ENCODE measurements at places on chromosomes 6 and 20.

DNA sequence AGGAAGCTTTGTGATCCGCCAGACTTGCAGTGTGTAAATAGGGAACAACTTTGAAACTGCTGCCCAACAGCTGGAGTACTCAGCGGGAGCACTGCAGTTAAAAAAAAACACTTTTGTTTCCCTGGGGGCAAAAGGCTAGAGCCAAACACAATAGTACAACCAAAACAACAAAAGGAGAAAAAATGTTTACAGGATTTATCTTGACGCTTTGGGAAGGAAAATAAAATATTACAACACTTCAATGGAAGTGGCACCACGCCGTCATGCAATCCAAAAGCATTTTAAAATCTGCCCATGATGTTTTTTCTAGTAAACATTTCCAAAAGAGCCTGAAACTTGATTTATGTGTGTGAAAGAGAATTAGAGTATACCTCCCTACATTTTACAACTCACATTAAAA, 26.0 kb downstream of the PTPRK start:
- DNase-seq: no peak

- no peak for DNase-seq
Observed at GRCh38 chr20:36130390-36130789, 24.1 kb upstream of the EPB41L1 start.

DNA sequence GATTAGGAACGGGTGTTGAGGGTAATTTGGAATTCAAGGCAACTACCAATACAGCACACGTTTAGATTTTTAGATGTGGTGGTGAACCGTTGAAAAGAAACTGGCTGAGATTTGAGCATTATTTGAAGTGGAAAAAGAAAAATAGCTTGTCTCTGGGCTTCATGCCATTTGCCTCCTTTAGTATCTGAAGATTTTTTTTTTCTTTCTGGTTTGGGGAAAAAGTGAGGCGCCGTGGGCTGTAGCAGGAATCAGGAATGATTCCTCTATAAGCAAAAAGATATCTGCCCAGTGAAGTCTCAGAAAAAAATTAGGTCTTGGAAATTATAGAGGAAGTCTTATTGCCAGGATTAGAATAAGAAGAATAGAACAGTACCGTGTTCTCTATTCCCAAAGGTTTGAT, 88.5 kb downstream of the RPS12 start:
- DNase-seq: no peak

- no peak for DNase-seq
Observed at GRCh38 chr20:3547906-3548305, 77.1 kb downstream of the ATRN start.

GRCh38 chr6:163392533-163392932, 22.0 kb upstream of the QKI start:
- no peak for DNase-seq

DNA sequence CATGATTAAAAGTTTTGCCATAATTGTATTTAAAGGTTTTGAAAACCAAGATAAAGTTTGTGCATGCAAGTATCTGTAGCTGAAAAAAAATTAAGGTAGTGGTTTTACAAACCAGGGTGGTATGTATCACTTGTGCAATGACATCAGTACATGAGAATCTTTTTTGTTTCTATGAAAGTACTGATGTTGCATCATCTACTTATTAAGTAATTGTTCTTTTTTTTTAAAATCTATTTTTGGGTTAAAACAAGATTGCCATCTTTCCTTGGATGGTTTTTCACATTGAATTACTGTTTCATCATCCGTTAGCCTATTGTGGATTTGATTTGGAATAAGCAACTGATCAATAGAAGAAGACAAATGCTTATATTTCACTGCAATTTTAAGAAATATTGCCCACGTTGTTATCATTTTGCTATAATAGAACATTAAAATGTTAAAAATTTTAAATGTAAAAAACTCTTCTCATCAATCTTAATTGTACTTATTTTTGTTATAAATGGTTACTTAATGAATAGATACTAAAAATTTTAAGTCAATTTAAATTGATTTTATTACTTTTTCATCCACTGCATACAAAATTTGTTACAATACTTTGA, 39.8 kb upstream of the TAGAP start:
- DNase-seq: no peak

- DNase-seq: no peak
Observed at GRCh38 chr6:121607721-121608120, 172.3 kb downstream of the GJA1 start.

DNA sequence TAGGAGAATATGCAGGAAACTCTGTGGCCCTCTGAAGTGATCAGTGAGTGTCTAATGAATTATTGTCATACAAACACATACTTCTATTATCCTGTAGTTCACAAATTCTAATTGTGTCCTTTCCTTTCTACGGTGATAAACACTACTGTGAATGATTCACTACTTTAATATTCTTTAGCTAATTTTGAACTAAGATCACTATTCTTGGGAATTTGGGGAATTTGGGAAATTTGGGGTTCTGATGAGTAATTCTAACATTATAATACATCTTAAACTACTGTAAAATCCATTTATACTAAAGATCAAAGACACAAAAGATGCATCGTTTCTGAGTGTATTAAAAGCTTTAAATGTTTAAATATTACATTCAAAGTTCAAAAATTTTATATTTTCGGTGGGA, 1287.2 kb upstream of the CITED2 start:
- no peak for DNase-seq

DNA sequence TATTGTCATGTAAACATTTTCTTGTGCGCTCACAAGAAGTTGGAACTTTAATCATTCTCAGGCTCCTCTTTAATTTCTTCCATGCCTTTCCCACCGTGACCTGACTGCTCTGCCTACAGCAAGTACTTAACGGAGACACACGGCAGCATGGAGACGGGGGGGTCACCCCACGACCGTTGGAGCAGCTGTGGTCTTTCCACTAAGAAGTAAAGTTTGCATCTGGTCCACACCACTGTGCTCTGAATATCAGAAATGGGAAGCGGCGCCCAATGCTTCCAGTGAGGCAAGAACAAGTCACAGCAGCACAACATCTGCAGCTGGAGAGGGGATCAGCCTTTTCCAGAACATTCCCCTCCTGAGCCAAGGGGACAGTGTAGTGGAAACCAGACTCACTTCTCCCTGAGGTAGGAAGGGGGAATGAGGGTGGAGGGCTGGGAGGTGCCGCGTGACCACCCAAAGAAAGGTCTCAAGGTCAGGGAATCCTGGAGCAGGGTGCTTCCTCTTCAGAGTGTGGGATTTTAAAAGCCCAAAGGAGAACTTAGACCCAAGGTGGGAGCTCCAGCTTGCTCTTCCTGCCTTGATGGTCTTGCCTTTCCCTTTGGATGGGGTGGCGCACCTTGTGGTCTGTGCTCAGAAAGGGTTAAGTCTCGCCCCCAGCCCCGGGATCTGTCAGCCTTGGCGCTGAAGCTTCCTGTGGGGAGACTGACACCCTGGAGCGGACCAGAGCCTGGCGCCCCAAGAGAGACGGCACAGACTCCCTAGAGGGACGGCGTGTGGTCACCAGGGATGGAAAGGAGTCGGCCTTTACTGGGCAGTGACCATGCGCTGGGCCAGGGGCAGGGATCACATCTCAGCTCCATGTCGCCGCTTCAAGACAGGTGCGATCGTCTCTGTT, 25.6 kb upstream of the SMOC2 start:
- DNase-seq: no peak

DNA sequence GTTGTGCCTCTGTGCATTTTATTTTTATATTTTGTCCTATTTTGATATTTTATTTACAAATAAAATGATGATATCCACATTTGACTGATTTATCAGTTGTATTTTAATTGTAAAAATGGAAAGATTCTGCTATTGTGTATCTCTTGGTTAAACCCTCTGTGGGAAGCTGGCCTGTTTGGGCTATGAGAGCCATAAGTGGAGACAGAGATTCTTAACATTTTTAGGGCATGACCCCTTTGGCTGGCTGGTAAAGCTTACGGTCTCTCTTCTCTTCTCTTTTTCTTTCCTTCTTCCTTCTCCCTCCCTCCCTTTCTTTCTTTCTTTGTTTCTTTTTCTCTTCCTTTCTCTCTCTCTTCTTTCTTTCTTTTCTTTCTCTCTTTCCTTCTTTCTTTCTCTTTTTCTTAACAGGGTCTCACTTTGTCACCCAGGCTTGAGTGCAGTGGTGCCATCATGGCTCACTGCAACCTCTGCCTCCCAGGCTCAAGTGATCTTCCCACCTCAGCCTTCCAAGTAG, 172.3 kb upstream of the CDYL start:
- no peak for DNase-seq

DNA sequence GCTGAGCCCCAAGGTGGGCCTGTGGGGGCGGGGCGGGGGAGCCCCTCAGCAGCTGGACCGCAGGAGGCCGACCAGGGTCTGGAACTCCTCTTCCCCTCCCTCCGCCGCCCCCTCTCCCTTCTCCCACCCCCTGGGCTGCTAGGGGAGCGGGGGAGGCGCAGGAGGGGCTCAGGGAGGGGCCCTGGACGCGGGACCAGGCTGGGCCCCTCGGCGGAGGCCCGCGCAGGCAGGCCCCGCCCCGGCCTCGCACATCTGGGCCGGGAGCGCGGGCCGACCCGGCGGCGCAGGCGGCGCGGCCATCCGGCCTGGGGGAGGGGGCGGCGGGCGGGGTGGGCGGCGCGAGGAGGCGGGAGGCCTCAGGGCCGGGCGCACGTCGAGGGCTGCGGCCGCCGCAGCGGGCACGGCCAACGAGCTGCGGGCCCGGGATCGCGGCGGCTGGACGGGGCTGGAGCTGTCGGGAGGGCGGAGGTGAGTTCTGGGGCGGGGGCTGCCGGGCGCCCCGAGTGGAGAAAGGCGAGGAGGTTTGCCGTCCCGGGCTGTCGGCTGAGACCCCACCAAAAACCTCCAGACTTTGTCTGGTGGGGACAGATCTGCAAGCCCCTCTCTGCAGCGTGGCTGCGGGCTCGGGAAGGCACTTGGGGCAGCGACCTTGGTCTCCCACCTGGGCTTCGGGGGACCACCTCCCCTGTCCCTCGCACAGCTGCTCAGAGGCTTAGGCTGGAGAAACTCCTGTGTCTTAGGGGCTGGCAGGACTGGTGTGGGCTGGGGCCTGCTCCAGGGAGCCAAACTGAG, at the start of gene HSPA12B:
TSS of gene HSPA12B (plus strand) at position 359 of the 792 bp plus-strand sequence. CDS start 5,990 bp downstream, outside the sequence.
- no peak for DNase-seq

DNA sequence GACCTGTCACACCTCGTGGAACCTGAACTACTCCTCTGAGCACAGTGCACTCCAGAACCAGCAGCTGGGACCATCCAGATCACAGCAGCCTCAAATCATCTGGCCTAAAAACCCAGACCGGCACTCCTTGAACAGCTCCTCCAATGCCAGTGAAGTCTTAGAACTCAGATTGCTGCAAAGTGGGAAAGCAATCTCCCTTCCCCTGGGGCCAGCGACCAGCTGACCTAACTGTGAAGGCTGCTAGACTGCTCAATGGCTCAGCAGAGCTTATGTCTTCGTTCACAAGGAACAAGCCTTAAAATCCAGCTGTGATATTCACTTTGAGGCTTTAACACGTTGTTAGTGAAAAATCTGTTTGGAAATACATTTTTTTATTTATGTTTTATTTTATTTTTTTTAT, 243.2 kb downstream of the ANKRD60 start:
- no peak for DNase-seq

DNA sequence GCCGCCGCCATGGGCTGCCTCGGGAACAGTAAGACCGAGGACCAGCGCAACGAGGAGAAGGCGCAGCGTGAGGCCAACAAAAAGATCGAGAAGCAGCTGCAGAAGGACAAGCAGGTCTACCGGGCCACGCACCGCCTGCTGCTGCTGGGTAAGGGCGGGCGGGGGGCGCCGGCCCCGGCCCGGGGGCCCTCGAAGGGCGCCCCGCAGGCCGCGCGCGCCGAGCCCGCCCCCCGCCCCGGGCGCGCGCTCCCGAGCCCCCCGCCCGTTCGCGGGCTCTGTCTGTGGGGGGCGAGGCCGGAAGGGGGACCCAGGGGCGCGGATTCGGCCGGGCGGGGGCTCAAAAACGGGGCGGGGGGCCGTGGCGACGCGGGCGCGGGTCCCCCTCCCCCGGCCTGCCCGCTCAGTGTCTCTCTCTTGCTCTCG, 39.2 kb downstream of the GNAS start:
- DNase-seq: no peak

DNA sequence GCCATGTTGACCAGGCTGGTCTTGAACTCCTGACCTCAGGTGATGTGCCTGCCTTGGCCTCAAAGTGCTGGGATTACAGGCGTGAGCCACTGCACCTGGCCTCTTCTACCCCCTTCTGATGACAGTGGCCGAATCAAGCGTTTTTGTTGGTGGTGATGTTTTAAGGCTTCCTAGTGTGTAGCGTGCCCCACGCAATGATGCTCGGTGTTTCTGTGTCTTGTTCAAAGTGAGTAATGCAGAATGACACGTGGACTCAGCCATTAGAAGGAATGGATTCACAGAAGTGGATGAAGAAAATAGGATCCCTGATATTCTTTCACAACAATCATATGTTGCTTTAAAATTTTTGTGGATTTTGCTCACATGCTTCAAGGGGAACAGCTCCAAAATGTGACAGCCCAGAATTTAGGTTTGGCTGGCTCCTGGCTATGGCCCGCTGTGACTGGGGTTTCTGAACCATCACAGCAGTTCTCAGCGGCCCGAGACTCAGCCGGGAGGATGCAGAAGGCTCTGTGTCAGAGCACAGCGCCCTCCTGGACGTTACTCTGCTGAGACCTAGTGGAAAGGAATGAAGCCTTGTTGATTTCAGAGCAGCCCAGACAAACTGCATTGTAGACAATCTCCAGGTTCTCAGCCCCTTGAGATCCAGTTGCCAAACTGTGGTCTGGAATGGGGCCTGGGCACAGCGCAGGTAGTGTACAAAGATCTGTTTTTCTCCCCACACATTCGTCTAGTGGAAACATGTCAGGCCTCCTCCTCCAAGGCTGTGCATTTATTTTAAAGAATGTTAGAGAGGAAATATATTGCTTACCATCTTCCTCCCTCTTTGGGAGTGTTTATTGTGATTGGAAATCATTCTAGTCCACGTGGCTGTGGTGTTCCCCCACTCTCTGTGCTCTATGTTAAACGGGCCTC, 57.6 kb upstream of the TIAM2 start:
- no peak for DNase-seq

- DNase-seq: no peak
Observed at GRCh38 chr6:122495612-122496011, 24.0 kb upstream of the SERINC1 start.

GRCh38 chr20:38871560-38871953, 54.7 kb upstream of the FAM83D start:
- DNase-seq: no peak

DNA sequence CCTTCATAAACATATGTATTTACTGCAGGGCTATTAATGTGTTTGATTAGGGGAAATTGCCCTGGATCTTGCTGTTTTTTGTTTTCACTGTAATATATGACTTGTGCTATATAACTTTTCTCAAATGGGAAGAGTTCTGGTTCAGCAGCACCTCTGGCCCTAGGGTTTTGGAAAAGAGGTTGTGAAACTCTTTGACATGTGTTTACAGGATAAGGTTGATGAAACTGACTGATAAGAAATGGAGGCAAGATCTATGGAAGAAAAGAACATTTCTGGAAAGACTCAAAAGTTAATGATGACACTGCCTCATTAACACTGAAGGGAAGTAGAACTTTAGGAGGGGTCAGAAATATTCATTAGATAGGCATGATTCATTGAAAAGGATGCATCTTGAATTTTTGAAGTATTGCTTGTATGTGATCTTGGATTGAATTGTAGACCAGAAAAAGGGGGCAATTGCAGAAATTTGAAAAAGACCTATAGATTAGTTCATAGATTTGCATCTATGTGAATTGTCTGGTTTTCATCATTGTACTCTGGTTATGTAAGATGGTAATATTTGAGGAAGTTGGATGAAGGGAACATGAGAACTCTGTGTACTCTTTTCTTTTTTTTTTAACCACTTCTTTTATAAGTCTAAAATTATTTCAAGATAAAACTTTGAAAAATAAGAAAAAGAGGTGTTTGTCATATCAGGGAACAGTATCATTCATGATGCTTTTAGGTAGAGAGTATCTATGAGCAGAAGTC, 54.0 kb downstream of the UTRN start:
- no peak for DNase-seq

Measured in stimulated activated CD4-positive, alpha-beta T cell treated with anti-CD3 and anti-CD28 coated beads, Interleukin-1b, Interleukin-23, amount 100 ng/mL, for 1 hour (primary cell).